ENCODE measurements at places on chromosomes 7 and 10.

DNA sequence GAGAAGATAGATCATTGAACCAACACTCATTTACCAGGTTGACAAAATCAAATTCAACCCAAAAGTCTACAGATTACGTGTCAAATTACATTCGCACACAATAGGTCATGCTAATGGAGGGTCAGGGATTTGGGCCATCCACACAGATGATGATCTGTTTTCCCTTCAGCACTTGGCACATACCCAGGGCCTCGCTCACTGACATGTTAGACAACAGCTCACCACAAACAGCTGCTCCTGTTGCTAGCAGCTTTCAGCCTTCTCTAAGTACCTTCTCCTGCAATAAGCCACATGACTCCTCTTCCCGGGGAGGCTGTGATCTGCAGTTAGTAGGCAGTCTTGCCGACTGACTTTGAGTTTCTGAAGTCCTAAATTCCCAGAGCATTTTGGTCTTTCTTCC is 18.4 kb downstream of the NKX2-3 start:
- no peak overlapping the region for H3K27ac ChIP-seq
- no peaks in the 10 kb centered on the region for H3K27me3 ChIP-seq
- H3K36me3 ChIP-seq, result no peaks in the 10 kb centered on the region
- no peak for DNase-seq
- no peak overlapping the region for H3K4me3 ChIP-seq

GRCh38 chr10:90967865-90968264 is 47.0 kb upstream of the ANKRD1 start:
- H3K27ac ChIP-seq, result no peak overlapping the region
- H3K36me3 ChIP-seq, result no peaks in the 10 kb centered on the region
- no peak for DNase-seq

- no peak overlapping the region for H3K27ac ChIP-seq
- DNase-seq, result no peak
- no peaks in the 10 kb centered on the region for H3K36me3 ChIP-seq
Observed at GRCh38 chr7:17274551-17275245, 23.8 kb upstream of the AHR start.

DNA sequence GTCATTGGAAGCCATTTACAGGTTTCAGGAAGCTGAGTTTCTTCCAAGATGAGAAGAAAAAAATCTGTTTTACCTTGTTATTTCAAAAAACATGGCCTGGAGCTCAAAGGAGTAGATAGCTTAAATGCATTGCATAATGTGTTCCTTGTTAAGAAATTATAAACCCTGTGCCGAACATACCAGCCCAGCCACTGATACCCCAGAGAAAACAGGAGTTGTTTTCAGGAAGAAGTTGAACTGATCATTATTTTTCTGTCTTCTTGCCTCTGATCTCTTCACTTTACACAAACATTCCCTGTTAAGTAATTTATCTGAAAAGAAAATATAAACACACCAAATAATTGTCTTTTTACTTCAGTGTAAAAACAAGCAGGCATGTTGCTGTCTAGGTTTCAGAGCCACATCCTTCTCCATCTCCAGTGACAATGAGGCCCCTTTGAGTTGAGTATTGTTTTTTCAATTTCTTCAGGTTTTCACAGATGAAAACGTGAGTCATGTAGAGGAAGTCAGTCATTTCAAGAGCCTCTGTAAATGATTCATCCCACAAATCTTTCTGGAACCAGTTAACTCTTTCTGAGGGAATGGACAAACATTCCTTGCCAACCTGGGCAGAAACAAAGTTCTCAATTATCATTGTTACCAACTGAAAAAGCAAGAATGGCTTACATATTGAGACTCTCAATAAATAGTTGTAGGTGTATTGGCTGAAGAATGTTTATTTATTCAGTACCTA is 244.2 kb downstream of the IPMK start:
- H3K4me1 ChIP-seq, result no peaks in the 10 kb centered on the region
- H3K36me3 ChIP-seq, result no peaks in the 10 kb centered on the region
- no peak overlapping the region for H3K27ac ChIP-seq
- DNase-seq, result no peak
- H3K27me3 ChIP-seq, result no peaks in the 10 kb centered on the region

- no peaks in the 10 kb centered on the region for H3K4me1 ChIP-seq
- H3K27me3 ChIP-seq, result no peaks in the 10 kb centered on the region
- no peak overlapping the region for H3K27ac ChIP-seq
Observed at GRCh38 chr10:45417746-45418145, 43.7 kb downstream of the ALOX5 start.

- no peaks in the 10 kb centered on the region for H3K27me3 ChIP-seq
- no peaks in the 10 kb centered on the region for H3K4me1 ChIP-seq
- H3K27ac ChIP-seq, result no peak overlapping the region
- no peak for DNase-seq
- H3K36me3 ChIP-seq, result no peaks in the 10 kb centered on the region
Observed at GRCh38 chr7:51246258-51247245, 70.1 kb downstream of the COBL start.

DNA sequence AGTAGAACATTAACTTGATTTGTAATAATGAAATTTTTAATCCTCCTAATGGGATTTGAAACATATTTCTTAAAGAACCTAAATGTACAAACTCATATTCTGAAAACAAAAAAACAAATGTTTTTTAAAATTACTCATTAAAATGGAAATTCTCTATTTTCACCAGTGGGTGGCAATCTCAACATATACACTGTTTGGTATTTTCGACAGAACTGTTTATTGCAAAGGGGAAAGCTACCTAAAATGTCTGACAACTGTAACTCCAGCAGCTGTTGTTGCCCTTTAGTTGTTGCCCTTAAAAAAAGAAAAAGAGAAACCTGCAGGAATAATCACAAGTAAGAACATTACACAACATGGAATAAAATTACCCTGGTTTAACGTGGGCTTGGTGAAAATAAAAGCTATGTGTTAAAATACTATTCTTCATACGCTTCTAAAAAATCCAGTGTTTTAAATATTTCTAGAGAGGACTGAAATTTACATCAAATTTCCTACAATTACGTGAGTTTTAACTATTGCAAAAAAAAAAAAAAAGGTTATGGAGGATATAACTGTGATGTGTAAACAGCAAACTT is 54.5 kb downstream of the COL1A2 start:
- H3K4me3 ChIP-seq, result no peak overlapping the region
- peaks cover 2% of the 10 kb centered on the region for H3K36me3 ChIP-seq
- no peak overlapping the region for H3K27ac ChIP-seq
- no peaks in the 10 kb centered on the region for H3K4me1 ChIP-seq
- no peak for DNase-seq

DNA sequence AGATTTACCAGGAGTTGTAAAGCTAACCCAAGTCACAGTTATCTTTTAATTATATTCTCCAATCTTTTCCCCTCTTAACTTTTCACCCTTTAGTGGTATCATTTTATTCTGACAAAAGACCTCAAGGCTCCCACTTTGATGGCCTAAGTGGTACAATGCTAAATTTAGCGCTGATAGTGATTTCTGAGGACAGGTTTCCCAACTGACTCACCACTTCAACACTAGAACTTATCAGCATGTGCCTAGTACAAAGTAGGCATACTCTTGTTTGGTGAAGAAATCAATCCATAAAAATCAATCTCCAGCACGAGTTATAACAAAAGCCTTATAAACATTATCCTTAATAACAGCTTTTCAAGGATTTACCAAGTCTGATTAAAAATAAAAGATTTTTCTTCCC is 7.5 kb downstream of the SNX13 start:
- no peak for DNase-seq
- H3K4me1 ChIP-seq, result peaks cover 4% of the 10 kb centered on the region
- no peak overlapping the region for H3K4me3 ChIP-seq
- no peaks in the 10 kb centered on the region for H3K36me3 ChIP-seq

DNA sequence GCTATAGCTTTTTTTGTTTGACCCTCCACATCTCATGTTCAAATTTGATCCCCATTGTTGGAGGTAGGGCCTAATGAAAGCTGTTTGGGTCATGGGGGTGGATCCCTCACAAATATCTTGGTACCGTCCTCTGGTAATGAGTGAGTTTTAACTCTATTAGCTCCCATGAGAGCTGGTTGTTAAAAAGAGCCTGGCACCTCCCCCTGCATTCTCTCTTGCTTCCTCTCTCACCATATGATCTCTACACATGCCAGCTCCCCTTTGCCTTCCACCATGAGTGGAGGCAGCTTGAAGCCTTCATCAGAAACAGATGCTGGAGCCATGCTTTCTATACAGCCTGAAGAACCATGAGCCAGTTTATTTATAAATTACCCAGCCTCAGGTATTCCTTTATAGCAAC is 43.0 kb upstream of the IMMP2L start:
- no peaks in the 10 kb centered on the region for H3K36me3 ChIP-seq
- H3K27me3 ChIP-seq, result no peaks in the 10 kb centered on the region
- H3K4me1 ChIP-seq, result no peaks in the 10 kb centered on the region
- DNase-seq, result no peak
- H3K4me3 ChIP-seq, result no peak overlapping the region
- no peak overlapping the region for H3K27ac ChIP-seq

- no peaks in the 10 kb centered on the region for H3K36me3 ChIP-seq
- H3K4me1 ChIP-seq, result no peaks in the 10 kb centered on the region
- no peak for DNase-seq
- no peak overlapping the region for H3K4me3 ChIP-seq
Observed at GRCh38 chr10:51188008-51188407, 113.7 kb downstream of the PRKG1 start.

DNA sequence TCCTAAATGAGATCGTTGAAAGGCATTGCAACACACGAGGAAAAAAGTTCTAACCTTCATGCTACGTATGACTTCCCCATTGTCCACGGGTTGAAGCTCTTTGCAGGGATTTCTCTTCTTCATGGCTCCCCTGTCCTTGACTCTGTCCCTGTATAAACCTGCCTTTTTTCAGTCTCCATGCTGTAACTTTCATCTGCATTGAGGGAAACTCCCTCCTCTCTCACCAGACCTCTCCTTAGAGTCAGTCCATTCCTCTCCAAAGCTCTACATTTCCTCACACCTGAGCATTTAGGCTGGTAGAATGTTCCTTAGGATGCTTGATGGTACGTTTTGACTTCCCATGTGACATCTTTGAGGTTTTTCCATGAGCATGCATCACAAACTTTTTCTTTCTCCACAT is 134.2 kb upstream of the FAM171A1 start:
- H3K27ac ChIP-seq, result no peak overlapping the region
- H3K4me3 ChIP-seq, result no peak overlapping the region

- no peak overlapping the region for H3K4me3 ChIP-seq
- H3K36me3 ChIP-seq, result no peaks in the 10 kb centered on the region
- H3K27me3 ChIP-seq, result no peaks in the 10 kb centered on the region
- no peak overlapping the region for H3K27ac ChIP-seq
- no peak for DNase-seq
Observed at GRCh38 chr10:14712991-14713424, 61.7 kb downstream of the FAM107B start.

- no peaks in the 10 kb centered on the region for H3K36me3 ChIP-seq
- H3K27me3 ChIP-seq, result no peaks in the 10 kb centered on the region
- peak; percentile 18 for DNase-seq
- no peak overlapping the region for H3K27ac ChIP-seq
- no peaks in the 10 kb centered on the region for H3K4me1 ChIP-seq
Observed at GRCh38 chr10:17836942-17837341, 27.8 kb downstream of the MRC1 start.

- no peaks in the 10 kb centered on the region for H3K36me3 ChIP-seq
- no peak overlapping the region for H3K27ac ChIP-seq
- no peak overlapping the region for H3K4me3 ChIP-seq
- no peaks in the 10 kb centered on the region for H3K27me3 ChIP-seq
- no peak for DNase-seq
Observed at GRCh38 chr7:150746921-150747320, 9.7 kb downstream of the GIMAP5 start.

DNA sequence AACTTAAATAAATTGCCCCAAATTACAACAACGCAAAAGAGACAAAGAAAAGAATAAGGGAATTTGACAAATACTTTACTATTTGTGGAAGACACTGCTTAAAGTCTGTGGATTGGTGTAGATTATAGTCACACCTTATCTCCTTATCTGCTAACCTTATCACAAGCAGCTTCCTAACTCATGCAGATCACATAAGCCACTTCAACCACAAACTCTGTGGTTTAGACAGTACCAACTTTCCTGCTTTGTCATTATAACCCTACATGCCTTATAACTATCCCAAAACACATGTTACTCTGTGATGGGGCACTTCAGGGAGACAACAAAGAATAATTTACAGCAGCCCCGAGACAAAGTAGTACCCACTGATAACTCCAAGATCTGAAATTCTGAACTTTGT is 41.5 kb upstream of the PPP3CB start:
- no peak overlapping the region for H3K4me3 ChIP-seq
- no peaks in the 10 kb centered on the region for H3K36me3 ChIP-seq
- no peak overlapping the region for H3K27ac ChIP-seq
- H3K27me3 ChIP-seq, result no peaks in the 10 kb centered on the region
- H3K4me1 ChIP-seq, result no peaks in the 10 kb centered on the region
- DNase-seq, result no peak

DNA sequence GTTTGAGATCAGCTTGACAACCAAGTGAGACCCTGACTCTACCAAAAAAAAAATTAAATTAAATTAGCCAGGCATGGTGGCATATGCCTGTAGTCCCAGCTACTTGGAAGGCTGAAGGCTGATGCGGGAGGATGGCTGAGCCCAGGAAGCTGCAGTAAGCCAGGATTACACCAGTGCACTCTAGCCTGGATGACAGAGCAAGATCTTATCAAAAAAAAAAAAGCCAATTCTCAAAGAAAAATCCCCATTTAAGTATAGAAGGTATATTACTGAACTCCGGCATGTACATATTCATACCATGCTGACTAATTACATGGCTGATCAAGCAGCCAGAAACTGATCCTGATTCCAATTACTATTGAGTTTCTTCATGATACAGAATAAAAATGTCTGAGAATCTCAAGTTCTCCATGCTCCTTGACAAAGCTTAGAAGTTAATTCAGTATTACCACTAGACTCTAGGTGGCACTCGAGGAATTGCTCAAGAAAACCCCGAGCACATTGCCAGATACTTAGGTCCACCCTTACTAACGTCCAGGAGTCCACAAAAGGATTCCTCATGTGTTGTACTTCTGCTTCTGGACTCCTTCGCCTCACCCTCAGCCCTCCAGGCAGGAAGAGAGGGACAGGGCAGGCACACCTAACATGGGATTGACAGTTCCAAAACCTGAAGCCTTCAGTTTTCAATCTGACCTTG is 148.9 kb downstream of the PARD3 start:
- no peaks in the 10 kb centered on the region for H3K27me3 ChIP-seq
- DNase-seq, result peak; percentile 41
- H3K4me3 ChIP-seq, result no peak overlapping the region
- no peak overlapping the region for H3K27ac ChIP-seq
- H3K4me1 ChIP-seq, result no peaks in the 10 kb centered on the region

DNA sequence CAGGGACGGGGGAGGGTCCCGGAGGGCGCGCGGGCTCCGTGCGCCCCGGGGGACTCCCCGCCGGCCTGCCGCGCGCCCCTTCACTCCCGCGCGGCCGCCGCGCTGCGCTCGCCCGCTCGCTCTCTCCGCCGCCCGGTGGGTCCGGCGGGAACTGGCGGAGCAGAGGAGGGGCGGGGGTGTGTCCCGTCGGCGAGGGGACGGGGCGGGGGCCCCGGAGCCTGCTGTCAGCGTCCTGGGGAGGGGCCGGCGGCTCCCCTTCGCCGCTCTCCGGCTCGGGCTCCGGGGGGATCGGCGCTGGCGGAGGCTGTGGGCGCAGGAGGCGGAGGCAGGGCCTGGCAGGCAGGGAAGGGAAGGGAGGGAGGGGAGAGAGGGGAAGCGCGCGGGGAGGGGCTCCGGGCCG is at the start of gene SH3PXD2A:
Gene SH3PXD2A, minus strand, starts transcription at position 153 of the 400 bp plus-strand sequence. CDS start 310 bp downstream, outside the sequence.
- peak within 1 kb of the TSS; percentile 53 for H3K4me3 ChIP-seq
- H3K27me3 ChIP-seq, result no peaks in the 10 kb centered on the region
- H3K4me1 ChIP-seq, result no peaks in the 10 kb centered on the region
- no peak for DNase-seq

- H3K27me3 ChIP-seq, result no peaks in the 10 kb centered on the region
- peaks cover 7% of the 10 kb centered on the region for H3K4me1 ChIP-seq
- no peak overlapping the region for H3K27ac ChIP-seq
- no peaks in the 10 kb centered on the region for H3K36me3 ChIP-seq
Observed at GRCh38 chr10:103672345-103672744, 178.8 kb downstream of the NEURL1 start.

All from uterus (tissue), 4 donors.